Kidney capillary endothelial cell (primary cell): ENCODE measurements at places on chromosomes 11 and 22.

DNA sequence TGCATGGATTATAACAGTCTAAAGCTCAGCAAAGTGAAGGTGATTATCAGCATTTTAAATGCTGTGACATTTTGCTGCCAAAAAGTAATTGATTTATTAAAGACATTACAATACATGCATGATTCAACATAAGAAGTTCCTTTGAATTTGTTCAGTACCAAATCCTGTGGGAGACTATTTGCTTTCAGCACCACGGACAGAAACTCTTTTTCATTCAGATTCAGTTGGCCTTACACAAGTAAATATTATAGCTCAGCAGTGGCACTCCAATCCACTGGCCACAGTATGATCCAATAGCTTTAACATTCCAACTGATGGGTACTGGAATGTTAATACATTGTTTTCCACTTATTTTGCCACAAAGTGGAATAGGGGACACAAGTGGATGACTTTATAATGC, 806.7 kb downstream of the NTM start:
- DNase-seq, result peak; percentile 35

GRCh38 chr11:5596607-5597201, at the start of gene TRIM6:
TRIM6 (plus strand) TSS chr11:5596637; CDS start chr11:5596898, 261 bp downstream.
- peak; percentile 10 for DNase-seq

- DNase-seq, result no peak
These were observed 116.2 kb downstream of the NECTIN1 start for GRCh38 chr11:119612814-119613213.

DNA sequence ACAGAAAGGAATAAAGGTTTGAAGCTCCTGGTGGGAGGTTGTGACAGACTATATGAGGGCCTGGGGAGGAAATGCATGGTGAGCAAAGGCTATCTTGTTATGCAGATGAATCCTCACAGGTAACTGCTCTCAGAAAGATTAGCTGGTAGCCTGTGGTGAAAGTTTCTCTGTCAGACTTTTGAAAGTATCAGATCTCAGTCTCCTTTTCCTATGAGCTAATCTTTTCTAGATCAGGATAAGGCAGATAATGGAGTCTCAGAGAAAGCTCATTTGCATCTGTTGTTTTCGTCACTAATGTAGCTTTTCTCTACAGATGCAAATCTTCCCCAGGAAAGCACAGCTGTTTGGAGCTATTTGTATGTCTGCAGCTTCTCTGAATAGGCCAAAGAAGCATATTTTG, 21.0 kb upstream of the OR6X1 start:
- DNase-seq, result no peak

GRCh38 chr11:18080451-18080850, 25.4 kb downstream of the SAAL1 start:
- DNase-seq, result peak; percentile 16

GRCh38 chr11:69002110-69002569, 10.9 kb downstream of the MRGPRF start:
- DNase-seq, result no peak

- no peak for DNase-seq
These were observed 48.2 kb downstream of the BSX start for GRCh38 chr11:122933416-122933815.

DNA sequence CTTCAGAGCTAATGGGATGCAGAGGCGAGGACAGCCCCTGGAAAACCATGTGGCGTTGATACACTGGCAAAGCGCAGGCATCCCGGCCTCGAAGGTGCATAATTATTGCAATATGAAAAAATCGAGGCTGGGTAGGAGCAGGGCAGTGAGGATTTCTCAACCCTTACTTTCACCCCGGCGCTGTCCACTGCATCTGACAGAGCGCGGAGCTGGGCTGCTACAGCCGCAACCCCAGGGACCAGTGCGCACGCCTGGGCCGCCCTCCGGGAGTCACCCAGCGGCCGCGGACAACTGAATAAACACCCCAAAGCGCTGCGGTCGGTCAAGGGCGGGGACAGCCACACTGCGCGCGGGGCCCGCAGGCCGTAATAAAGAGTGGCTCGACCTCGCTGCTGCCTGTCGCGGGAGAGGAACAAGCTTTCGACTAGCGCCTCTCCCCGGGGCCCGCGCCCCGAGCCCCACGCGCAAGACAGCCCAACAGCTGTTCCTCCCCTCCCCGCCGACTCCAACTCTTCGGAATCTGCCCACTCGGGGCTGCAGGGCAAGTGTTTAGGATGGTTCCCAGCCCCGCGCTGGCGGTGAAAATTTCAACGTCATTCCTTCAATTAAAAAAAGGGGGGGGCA, 3.6 kb upstream of the WT1 start:
- DNase-seq, result no peak
